Stomach (tissue), 19 donors: ENCODE measurements at places on chromosomes 12 and 14. TPM values are rescaled to one million over a fixed set of nuclear protein-coding genes. Genes with fewer than 3 reads are reported as not detected.

GRCh38 chr12:1934831-1935230, 16.4 kb upstream of the CACNA2D4 start:
- no peak for DNase-seq

DNA sequence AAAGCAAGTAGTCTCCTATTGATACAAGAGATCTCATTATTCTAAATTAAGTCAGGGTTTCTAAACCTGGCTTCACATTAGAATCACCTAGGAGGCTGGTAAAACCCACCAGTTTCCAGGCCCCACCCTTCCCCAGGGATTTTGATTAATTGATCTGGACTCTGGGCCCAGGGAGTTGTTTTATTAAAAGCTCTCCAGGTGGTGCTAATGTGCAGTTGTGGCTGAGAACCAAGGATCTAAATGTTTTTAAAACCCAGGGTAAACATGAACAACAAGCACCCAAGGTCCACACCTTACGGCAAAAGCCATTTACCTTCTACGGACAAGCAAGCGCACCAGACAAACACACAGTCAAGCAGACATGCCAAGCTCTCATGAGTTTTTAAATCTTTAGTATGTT, 73.9 kb downstream of the SLC2A13 start:
- DNase-seq = no peak

DNA sequence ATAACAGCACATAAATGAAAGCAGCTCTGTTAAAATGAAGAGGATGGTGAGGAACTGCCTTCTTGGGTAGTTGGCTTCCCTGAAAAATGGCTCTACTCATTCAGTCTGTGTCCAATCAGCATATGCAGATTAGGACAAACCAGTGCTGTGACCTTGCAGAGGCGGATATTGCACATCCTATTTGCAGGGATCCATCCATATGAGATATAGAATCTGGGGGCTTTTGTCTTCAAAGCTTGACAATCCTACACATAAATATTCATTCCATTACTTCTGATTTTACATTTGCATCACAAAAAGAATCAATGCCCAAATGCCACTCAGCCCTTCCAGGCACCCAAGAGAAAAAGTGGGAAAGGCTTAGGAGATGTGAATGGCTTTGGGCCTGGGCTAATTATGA, 383.7 kb downstream of the EMP1 start:
- DNase-seq = no peak

GRCh38 chr14:50875359-50876070, 3.7 kb downstream of the ABHD12B start:
- peak; percentile 34 for DNase-seq

DNA sequence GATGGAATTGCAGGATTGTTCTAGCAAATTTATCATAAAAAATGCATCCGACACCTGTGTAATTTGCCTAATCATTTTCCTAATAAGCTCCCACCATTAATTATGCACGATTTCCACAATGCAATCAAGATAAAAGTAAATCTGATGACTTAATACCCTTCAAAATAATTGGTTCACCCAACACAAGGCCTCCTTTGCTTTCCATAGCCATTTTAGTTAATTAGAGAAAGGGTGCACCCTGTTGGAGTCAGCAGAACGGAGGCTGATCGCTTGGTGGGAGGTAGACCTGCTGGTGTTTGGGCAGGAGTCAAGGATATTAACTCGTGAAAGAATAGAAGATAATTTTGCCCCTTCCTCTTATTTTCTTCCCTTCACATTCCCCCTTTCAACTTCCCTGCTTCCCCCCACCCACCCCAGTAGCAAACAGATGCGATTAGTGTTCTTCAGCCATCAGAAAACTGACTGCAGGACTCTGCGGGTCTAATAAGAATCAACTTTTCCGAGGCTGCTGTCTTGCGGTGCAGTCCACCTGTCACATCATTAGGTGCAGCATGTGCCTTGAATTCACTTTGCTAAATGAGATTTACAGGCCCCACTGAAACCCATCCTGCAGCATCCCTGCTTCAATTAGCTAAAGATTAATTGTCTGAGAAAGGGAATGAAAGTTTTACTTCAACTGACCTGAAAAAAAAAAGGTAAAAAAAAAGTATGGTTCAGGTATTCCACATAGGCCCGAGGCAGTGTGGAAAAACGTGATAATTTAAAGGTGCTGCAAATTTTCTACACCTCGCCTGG, 553.7 kb upstream of the LMO3 start:
- DNase-seq = no peak

DNA sequence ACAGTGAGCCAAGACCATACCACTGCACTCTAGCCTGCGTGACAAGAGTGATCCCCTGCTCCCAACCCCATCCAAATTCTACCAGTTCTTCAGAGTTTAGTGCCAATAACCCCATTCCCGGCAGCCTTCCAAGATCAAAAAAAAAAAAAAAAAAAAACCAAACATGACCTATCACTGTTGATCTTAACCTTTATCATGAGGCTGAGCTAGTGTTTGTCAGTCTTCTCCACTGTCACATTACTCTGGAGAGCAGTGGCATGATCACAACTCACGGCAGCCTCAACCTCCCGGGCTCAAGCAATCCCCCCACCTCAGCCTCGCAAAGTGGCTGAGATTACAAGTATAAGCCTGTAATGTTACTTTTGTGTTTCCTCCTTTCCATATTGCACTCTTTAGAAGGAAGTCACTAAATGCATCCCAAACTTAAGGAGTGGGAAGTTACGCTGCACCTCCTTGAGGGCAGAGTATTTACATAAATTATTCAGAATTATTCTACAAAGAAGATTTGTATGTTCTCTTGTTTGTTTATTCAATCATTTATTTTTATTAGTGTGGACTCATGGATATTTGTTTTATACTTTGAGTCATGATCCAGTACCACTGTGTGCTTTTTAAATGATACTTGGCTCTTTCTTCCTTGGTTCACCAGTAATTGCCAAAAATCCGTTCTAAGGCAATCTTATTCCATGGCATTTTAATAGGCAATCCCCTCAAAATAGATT, 31.5 kb upstream of the FAM222A start:
- no peak for DNase-seq

DNA sequence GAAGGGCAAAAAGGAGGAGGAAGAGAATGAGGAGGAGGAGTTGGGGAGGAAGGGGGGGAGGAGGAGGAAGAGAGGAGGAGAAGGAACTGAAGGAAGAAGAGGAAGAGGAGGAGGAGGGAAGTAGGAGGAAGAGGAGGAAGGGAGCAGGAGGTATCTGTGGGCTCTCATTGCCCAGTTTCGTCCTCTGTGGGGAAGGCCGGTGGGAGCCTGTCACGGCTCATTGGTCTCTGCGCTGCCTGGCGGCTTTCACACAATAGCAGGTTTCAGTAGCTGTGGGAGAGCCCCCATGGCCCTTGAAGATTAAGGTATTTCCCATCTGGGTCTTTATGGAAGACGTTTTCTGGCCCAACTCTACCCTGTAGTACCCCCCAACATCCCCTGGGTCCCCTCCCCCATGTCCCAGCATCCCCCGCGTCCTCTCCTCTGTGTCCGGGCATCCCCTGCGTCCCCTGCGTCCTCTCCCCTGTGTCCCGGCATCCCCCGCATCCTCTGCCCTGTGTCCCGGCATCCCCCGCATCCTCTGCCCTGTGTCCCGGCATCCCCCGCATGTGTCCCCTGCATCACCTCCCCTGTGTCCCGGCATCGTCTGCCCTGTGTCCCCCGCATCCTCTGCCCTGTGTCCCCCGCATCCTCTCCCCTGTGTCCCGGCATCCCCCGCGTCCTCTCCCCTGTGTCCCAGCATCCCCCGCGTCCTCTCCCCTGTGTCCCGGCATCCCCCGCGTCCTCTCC, 278.2 kb upstream of the SFSWAP start:
- DNase-seq = no peak

DNA sequence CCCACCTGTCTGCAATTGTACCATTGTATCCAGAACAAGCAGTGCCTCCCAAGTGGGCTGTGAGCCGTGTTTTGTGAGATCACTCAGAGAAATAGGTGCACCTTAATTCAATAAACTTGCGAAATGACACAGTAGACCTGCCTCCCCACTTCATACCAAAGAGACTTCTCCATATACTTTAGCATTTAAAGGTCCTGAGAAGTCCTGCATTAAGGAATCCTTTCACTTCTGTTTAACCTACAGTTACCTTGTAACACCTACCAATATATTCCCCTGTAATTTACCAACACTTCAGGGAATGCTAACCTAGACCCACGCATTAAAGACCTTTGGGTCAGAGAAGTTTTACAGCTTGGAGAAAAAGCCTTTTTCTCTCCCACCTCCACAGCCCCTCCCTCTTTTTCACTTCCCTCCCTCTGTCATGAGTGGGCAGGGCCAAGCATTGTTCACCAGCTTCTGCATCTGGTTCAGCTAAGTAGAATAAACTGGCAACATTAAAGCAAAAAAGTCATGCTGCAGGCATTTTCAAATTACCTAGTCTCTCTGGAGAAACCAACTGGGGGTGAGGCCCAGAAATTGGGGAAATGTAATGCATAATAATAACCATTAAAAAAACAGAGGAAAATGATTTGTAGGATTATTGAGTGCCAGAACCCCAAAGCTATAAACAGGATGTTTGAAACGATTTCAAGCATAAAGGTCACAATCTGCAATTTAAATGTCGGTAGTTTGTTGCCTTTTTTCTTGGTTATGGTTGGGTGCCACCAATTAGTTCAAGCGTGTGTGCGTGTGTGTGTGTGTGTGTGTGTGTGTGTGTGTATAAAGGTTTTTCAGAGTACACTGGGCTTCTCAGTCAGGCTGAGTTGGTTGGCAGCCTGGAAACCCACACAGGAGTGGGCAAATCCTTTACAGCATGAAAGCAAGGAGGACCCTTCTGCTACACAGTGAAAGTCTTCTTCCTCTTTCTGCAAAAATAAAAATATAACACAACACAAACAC, 13.7 kb upstream of the WSCD2 start:
- DNase-seq = no peak

CD63 gene
- 239 TPM for total RNA-seq

FGF23 gene
- total RNA-seq = not detected

TMEM233 gene
- 0.18 TPM for total RNA-seq
